ENCODE measurements at places on chromosomes 2 and 18. TPM values are rescaled to one million over a fixed set of nuclear protein-coding genes. Genes with fewer than 3 reads are reported as not detected.

GRCh38 chr2:81481994-81482368, 1177.4 kb upstream of the LRRTM1 start:
- no peak for DNase-seq

GRCh38 chr2:172554352-172555271, 1.3 kb upstream of the PDK1 start:
- DNase-seq, result no peak

The LYG2 gene
- total RNA-seq, result not detected

The SLC66A2 gene
- total RNA-seq, result 52.9 TPM

The SH3BP4 gene
- 36.7 TPM for total RNA-seq

The NCKAP5 gene
- 0.75 TPM for total RNA-seq

The AGPS gene
- total RNA-seq, result 15.9 TPM

GRCh38 chr2:24024018-24024417, 14.1 kb downstream of the MFSD2B start:
- DNase-seq, result no peak

- no peak for DNase-seq
These were observed 47.7 kb downstream of the MYO7B start for GRCh38 chr2:127582863-127583861.
